ENCODE measurements at places on chromosomes 1 and 21.

GRCh38 chr1:101356604-101357443 is 120.0 kb downstream of the S1PR1 start:
- DNase-seq, result no peak

GRCh38 chr1:25620211-25620610 is 3.6 kb downstream of the MAN1C1 start:
- no peak for DNase-seq

GRCh38 chr1:28775121-28775942 is 36.6 kb upstream of the OPRD1 start:
- DNase-seq, result peak; percentile 67

DNA sequence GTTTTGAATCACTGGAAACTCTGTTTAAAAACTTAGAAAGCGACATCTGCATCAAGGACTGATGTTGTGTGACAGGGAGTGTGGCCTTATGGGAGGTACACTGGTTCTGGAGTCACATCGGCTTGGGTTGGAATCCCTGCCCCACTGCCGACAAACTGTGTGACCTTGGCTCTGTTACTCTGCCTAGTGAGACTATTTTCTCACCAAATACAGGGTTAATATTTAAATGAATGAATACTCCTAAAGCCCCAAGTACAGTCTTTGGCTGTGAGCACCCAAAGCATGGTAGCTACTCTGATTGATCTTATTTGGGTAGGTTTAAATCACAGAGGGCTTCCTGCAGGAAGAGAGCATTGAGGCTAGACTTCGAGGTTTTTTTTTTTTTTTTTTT is 102.0 kb downstream of the ACTL8 start:
- no peak for DNase-seq

GRCh38 chr1:21244154-21244553 is 46.1 kb downstream of the ECE1 start:
- DNase-seq, result no peak

DNA sequence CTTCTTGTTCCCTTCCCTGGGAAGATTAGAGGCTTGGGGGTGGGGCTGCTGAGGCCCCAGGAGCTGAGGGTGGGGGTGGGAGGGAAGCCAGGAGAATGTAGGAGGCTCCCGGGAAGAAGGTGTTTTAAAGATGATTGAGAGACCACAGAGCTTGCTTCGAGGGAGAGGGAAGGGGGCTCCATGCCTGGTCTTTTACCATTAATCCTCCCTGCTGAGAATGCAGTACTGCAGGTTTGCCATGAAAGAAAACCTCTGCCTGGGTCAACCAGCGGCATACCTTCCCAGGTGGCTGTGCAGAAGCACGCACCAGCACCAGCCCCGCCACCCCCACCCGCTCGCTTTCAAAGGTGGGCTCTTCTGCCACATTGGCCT is 15.4 kb downstream of the ABCA4 start:
- DNase-seq, result no peak

- DNase-seq, result no peak
These were observed 68.7 kb downstream of the DNTTIP2 start for GRCh38 chr1:93810316-93810715.

GRCh38 chr1:33683913-33684312 is 180.0 kb upstream of the HMGB4 start:
- DNase-seq, result no peak

DNA sequence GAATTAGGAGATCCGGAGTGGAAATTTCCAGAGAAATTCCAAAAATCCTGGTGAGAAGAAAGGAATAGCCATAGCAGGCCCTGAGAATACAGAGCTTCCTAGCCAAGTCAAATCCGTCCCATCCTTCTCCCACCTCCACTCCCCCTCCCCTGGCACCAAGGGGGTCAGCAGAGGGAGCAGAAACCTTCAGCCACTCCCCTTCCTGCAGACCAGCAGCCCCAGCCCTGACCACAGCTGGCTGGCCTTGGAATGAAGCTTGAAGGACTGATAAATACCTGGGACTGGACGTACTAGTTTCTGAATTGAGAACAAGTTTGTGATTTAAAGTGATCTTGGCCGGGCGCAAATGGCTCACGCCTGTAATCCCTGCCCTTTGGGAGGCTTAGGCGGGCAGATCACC is 13.8 kb upstream of the RIPPLY3 start:
- no peak for DNase-seq

- no peak for DNase-seq
These were observed 372 bp downstream of the SLC25A44 start for GRCh38 chr1:156194300-156194652.

- DNase-seq, result peak; percentile 4
These were observed 5.1 kb upstream of the CTSK start for GRCh38 chr1:150813028-150813707.

DNA sequence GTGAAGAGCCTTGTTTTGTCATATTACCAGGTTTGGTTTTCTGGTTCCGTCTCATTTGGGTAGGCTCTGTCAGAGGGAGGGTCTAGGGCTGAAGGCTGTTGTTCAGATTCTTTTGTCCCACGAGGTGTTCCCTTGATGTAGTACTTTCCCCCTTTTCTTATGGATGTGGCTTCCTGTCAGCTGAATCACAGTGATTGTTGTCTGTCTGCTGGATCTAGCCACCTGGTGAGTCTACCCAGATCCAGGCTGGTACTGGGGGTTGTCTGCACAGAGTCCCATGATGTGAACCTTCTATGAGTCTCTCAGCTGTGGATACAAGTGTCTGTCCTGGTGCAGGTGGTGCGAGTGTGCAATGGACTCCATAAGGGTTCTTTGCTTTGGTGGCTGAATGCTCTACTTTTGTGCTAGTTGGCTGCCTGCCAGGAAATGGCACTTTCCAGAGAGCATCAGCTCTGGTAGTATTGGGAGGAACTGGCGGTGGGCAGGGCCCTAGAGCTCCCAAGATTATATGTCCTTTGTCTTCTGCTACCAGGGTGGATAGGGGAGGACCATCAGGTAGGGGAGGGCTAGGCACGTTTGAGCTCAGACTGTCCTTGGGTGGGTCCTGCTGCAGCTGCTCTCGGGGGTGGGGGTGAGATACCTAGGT is 246.0 kb downstream of the RYR2 start:
- DNase-seq, result no peak

GRCh38 chr1:44694863-44695478 is 20.5 kb downstream of the ARMH1 start:
- DNase-seq, result no peak

DNA sequence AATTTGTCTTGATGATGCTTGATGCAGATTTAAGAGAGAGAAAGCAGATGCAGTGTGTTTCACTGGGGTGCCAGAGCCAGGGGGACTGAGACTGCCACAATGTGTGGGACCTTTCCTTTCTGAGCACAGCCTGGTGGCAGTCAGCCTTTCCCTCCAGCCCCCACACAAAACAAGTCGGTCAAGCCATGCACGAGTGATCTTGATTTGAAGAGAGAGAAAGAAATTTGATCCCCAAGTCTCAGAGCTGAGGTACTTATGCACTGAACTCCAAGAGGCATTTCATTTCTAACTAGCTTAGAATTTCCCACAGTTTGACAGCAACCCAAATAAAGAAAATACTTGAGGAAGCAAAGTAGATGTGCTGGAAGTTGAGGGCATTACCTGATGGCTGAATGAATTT is 193.8 kb downstream of the ST6GALNAC3 start:
- no peak for DNase-seq

- no peak for DNase-seq
These were observed 81.8 kb downstream of the CDC7 start for GRCh38 chr1:91582431-91582921.

DNA sequence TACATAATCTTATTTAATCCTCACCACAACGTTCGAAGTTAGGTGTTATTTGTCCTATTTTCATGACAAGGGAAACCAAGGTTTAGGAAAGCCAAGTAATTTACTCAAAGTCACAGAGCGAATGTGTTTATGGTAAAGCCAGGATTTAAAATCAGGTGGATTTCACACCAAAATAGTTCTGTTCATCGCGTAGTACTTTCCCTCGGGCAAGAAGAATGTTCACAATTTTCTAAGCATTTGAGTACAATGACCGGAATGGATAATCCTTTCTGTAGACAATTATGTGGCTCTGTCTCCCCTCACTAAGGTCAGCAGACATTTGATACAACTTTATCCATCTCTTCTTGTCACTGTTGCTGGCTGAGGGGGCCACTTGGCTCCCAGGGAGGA is 204.2 kb downstream of the ST6GALNAC3 start:
- DNase-seq, result no peak

GRCh38 chr1:183807549-183808168 is 2.7 kb downstream of the RGL1 start:
- DNase-seq, result no peak

GRCh38 chr1:45015683-45016082 is 3.6 kb downstream of the UROD start:
- no peak for DNase-seq

DNA sequence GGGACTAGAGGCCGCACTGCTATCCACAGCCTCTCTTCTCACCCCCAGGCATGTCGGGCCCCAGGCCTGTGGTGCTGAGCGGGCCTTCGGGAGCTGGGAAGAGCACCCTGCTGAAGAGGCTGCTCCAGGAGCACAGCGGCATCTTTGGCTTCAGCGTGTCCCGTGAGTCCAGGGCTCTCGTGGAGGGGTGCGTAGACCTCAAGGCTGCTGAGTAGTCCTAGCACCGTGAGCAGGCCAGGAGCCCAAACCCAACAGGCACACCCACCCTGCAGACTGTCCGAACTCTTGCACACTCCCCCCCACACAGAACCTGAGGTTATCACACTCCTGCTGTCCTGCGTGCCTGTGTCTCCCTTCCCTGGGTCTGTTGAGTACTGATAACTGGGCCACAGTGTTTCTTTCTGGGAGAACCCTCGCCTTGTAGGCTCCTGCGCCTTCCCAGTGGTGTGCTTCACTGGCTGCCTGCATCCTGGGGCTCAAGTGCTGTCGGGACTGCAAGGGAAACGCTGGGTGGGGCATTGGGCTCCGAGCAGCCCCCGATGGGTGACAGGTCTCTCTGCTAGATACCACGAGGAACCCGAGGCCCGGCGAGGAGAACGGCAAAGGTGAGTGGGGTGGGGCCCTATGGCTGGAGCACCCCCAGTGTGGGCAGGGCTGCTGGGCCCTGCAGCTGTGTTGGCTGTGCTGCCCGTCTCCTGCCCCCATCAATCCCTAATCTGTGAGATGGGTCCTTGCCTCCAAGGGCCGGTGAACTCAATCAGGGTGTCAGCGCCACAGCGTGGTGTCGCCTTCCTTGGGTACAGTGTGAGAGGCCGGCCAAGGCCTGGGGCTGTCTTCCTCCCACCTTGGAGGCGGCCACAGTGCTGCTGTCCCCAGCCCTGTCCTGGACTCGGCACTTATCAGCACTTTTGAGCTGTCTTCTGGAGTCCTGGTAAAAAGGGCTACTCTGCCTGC is 4.0 kb upstream of the GJC2 start:
- no peak for DNase-seq

DNA sequence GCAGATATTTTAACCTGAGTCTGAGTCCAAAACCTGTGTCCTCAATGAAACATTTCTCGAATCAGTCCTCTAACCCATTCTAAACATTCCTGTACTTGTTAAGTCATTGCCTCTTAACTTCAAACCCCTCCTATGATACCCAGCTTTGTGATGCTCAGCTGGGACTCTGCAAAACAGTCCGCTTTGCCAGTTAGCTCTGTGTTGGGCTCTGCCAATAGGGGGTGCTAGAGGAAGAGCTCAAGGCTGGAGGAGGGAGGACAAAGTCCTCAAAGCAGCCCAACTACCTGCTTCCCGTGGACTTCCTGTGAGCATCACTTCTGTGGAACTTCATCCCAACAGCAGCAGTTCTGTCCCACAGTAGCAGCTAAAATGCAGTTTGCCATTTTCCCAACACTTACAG is 38.1 kb upstream of the SYT14 start:
- DNase-seq, result no peak

DNA sequence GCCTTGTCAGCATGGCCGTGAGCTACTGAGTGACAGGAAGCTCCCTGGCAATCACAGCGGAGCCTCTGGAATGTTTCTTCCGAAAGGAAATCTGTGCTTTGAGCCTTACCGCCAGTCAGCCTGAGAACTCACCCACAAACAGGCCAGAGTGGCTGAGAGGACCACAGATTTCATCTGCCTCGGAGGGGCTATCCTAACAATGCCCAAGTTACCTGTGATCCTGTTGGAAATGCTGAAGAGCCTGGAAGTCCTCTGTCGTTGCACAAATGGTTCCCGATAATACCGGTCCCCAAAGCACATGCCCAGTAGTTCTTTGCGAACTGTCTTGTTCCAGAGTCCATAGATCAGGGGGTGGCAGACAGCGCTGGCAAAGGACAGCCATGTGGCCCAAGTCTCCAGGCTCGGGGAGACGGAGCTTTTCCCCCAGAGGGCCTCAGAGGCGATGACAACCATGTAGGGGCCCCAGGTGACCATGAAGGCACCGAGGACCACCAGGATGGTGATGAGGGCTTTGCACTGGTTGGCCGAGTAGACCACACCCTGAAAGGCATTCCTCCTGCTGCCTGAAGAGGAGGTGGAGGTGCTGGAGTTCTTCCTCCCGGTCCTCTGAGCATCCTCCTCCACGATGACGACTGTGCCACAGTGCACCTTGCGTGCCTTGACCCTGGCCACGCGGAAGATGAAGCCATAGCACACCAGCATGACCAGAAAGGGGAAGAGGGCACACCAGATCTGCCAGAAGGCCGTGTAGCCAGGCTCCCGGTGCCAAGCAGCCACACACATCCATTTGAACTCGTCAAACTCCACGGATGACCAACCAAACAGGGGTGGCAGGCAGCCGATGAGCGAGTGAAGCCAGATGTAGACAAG is 40.2 kb downstream of the GPR161 start:
- DNase-seq, result no peak

DNA sequence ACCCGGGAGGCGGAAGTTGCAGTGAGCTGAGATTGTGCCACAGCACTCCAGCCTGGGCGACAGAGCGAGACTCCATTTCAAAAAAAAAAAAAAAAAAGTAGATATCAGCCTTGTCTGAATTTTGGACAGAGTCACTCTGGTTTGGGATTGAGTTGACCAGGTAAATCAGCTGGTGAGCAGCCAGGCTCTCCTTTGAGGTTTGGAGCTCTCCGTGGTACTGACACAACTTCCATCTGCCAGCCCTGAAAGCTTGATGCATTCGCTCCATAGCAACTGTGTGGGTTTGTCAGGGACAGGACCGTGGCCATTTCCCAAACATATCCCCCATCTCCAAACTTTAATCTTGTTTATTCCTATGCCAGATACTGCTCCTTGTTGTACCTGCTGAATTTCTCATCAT is 155.2 kb downstream of the DMRTA2 start:
- no peak for DNase-seq

DNA sequence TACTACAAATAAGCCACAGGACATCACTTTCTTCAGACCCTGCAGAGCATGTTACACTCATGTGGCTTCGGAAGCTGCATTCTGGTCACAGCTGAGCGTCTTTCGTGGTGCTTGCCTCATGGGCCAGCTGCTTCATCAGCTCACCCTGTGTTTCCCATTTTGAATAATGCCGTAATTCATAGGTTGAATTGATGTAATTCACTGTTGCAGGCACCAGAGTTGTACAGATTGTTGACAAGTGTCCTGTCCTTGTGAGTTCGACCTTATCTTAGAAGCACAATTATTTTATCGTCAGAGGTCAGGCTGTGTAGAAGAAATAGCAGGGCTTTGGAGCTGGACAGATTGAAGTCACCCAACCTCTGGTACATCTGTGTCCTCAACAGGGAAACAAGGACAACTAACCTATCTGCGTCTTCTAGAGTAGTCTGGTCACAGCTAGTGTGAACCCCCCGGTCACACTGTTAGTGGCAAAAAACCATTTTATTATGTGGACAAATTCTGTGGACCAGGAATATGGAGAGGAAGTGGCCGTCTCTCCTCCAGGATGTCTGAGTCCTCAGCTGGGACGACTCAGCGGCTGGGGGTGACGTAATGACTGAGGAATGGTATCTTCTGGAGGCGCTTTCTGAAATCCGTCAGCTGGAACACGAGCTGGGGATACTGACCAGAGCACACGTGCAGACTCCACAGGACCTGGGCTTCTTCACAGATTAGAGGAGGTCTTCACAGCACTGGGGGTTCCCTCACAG is 17.8 kb downstream of the PKNOX1 start:
- no peak for DNase-seq

- DNase-seq, result no peak
These were observed 312 bp downstream of the KIAA2013 start for GRCh38 chr1:11925938-11926292.

Measured in activated naive CD4-positive, alpha-beta T cell treated with Interleukin-2 at 50 U/mL for 16 hours (primary cell).